ENCODE measurements at places on chromosomes 3 and 15.
A peak's percentile ranks its signal among the peaks of the same experiment; 100 is the strongest.

GRCh38 chr3:56985878-56986277, 74.6 kb upstream of the SPATA12 start:
- DNase-seq: no peak

DNA sequence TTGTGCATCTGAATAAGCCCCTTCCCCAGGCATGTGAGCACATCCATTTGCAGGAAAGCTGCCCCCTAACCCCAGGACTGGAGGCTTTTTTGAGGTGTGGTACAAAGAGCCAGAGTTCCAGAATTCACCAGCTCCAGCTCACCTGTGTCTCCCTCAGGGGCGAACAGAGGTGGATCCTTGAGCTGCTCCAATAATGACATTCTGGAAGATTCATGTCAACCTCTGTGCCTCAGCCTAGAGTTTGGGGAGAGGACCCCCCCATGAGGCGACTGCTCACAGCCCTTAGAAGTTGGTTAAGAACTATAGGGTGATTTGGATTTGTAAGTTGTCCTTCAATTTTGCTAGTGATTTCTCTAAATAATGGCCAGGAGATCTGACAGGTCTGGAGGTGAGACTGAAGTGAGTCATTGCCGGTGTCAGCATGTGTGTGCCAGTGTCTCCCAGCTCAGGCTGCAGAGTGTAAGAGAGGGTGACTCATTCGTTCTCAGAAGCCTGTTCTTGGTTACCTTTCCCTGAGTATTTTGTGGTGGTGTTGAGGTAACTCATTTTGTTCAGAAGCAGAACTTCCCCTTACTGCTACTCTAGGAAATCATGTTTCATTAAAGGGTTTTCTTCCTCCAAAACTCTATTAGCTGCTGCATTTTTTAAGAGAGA, 136.9 kb upstream of the TOPAZ1 start:
- DNase-seq: no peak

GRCh38 chr3:16498130-16498890, 15.2 kb downstream of the RFTN1 start:
- DNase-seq: no peak

DNA sequence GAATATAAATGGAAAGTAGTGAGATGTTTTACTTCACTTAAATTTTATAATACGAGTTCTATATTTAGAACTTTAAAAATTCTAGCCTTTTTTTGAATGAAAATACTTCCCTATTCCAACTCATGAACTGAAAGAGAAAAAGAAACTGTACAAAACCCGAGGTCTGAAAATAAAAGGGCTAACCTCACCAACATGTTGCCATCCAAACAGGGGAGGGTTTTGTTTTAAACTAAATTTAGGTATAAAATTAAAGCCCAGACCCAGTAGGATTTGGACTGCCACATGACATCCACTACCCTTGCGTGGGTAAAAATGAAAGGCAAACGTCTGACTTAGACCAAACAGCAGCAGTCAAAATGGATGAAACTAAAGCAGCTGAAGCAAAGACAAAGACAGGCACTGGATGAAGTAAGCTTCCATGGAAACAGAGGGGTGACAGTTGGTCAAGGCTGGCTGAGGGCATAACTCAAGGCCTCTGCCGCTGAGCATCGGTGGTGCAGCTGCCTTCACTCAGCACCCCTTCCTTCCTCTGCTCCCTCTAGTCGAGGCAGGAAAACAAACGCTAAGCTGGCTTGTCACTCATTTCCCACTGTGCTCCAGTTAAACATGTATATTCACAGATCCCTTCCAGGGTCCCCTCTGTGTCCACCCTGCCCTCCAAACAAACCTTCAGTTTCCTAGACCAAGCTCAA, 58.1 kb downstream of the TM4SF4 start:
- DNase-seq: no peak

GRCh38 chr15:71103102-71103676, 12.1 kb upstream of the THSD4 start:
- no peak for DNase-seq

DNA sequence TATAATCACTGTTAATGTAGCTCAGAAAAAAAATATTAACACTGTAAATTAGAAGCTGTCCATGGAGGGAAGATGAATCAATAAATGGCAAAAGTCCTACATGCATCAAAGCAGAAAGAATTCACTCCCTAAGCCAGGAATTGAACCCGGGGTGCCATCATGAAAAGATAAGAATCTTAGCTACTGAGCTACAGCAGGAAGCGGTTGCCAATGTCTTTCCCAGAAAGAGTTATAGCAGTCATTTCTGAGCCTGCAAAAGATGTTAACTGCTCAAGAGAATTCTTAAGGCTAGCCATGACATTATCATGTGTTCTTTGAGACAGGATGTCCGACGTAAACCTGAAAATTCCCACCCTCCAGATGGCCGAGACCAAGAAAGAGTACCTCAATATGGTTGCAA, 47.4 kb upstream of the MKRN3 start:
- DNase-seq: no peak

DNA sequence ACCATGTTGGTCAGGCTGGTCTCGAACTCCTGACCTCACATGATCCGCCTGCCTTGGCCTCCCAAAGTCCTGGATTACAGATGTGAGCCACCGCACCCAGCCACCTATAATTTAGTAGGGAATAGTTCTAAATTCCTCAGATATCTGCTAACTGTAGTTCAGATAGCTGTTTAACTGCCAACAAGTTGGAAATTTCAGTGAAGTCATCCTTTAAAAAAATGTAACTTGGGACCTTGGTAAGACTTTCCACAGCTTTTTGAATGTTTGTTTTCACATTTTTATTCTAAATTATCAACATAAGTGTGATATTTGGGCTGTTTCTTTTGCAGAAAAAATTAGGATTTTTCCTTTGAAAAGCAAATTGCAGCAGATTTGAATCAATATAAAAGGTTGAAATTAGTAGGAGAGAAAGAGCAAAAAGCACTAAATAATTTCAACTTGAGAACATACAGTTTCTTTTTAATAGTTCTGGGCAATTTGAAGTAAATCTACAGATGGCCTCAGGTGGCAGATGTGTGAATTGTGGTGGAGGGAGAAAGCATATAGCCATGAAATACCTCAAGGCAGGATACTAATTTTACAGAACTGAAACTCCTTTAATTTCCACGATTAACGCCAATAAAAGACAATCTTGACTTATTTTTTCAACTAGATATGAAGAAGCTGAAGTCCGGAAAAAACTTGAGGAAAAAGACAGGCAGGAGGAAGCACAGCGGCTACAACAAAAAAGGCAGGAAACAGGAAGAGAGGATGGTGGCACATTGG, 34.3 kb downstream of the USP8 start:
- no peak for DNase-seq

DNA sequence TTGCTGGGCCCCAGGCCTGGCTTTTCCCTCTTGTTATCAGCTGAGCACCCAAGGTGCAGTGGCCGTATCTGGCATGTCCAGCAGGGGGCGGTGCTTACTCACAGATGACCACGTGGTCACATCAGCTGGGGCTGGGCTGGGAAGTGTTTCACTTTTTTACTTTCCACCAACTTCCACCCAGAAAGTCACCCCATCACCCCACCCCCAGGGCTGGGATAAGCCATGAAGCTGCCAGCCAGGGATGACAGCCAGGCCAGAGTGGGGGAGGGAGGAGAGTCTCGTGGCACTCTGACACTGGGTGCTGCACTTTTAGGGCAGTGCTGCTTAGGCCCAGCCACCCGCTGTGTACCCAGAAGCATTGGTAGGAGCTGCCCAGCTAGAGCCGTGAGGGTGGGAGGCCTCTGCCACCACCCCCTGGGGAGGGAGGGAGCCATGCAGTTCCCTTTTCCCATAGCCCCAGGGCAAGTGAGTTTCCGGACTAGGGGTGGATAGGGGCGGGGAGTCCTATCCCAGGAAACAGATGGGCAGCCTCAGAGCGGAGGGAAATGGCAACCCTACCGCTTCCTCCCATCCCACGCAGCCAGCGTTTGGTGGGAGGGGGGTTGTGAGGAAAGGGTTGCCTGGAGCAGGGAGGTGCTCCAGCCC, 6.1 kb downstream of the PPCDC start:
- DNase-seq: peak; percentile 8

GRCh38 chr3:186930641-186931531, 560 bp downstream of the ST6GAL1 start:
- DNase-seq: no peak

DNA sequence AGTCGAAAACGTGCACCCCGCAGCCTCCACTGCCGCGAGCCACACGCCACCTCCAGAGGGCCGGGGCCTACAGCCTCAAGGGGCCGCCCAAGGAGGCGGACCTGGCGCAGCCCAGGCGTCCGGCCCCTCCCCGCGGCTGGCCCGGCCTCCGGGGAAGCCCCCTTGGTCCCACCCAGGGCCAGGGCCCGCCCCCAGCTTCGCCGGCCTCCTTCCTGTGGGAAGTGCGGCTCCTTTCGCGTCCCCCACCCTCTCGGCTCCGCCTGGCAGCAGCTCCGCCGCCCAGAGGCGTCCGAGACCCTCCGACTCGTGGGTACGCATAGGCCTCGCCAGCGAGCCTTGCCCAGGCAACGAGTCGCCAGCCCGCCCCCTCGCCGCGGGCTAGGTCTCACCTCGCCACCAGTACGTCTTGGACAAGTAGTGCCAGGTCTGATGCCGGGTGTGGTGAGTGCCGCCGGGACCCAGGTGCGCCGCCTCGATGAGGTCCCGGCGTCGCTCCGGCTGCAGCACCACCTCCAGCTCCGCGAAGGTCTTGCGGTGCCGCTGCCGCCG, 642 bp downstream of the ZBTB11 start:
- DNase-seq: no peak

DNA sequence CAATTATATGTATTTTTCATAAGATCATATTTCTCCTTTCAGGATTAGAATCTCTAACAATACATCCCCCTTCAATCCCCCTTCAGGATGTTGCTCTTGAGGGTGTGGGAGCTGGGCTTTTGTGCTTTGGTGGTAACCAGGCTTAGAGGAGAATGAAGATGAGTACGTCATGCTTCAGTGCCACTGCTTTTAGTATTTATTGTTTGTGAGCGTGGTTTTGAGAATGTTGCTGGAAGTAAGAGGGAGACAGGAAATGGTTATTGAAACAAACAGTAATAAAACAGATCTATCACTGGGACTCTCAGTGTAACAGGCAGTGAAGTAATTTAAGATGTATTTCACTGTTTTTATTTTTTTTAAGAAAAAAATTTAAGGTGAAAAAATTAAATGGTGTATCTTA, 35.3 kb downstream of the GBE1 start:
- DNase-seq: no peak

All from NCI-H1092 (cell line).